ENCODE measurements at places on chromosomes 2 and 18.

DNA sequence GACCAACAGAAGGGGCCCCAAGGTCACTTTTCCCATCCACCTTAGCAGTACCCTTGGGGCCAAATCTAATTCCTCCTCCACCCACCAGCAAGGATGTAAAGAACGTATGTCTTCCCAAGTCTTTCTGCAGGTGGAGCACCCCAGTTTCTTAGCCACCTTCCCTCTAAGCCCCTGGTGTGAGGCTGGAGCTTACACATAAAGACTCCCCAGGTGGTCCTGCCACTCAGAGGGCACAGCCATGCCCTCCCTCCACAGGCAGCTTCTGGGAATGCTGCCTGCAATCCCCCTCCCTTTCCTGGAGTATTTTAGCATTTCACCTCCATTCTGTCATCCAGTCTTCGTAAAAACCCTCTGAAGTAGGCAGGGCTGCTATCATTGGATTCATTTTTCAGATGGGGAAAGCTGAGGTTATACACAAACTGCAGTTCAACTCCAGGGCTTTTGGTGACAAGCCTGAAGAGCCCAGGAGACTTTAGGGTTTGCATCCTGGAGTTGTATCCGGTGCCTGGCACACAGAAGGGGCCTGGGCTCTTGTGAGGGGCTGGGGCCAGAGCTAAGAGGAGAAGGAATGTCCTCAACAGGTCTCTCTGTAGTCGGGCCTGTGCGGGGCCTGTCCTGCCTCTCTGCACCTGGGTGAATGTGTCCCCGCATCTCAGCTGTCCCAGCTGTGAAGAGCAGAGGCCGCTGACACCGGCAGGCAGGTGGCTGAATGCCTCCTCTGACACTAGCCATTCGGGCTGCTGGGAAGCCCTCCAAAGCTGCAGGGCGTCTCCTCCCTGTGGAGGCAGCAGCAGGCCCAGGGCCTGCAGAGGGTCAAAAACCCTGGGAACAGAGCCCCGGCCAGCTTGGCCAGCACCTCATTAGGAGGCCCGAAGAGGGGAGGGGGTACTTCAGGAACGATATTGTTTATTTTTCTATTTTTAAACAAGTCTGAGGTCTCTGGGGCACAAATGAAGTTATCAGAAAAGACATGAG is 27.6 kb downstream of the CIB4 start:
- no peak for DNase-seq

GRCh38 chr2:179237209-179237946 is 27.3 kb downstream of the SESTD1 start:
- no peak for DNase-seq

- DNase-seq, result no peak
Observed at GRCh38 chr2:113225263-113226259, 51.8 kb downstream of the PSD4 start.

DNA sequence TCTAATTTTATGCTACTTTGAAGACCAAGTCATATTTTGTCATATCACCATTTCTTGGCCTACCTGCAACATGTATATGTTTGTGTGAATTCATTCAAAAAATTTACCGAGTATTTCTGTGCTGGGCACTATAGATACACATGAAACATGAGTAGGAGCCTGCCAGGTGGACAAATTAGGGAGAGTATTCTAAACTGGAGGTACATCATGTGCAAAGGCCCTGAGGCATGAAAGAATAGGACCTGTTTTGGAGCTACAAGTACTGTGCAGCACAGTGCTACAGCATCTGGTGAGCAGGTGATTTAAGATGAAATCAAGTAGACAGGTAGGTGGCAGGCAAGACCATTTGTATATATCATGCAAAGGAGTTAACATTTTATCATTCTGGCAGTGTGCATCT is 152.9 kb downstream of the MYO3B start:
- DNase-seq, result no peak

DNA sequence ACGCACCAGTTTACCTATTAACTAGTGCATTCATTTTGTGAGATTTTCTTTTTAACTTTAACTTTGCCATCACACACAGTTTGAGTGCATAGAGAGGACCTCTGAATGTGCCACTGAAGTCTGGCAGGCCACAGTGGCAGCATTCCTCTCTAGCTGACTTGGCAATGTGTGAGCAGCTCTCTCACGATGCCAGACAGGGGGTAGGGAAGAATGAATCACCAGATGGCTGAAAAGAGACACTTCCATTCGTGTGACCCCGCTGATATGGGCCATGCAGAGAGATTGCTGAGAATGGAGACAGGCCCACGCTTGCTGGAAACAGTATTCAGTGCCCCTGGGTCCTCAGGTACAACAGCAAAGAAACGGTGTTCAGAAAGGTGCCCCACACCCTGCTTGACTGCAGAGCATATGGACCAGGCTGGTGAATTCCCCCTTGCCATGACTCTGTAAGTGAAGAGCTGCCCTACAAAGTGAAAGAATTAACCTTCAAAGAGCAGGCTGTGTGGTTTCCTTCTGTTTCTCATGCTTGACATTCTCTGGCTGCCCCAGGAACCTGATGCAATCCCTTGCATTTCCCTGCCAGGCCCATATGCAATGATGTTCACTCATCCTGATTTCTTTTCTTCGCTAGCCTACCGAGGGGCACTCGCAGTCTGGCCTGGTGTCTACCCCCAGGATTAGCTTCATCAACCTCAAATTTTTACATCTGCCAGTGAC is 236.1 kb downstream of the CDH20 start:
- DNase-seq, result no peak

- no peak for DNase-seq
Observed at GRCh38 chr18:63928331-63928730, 20.6 kb downstream of the SERPINB10 start.

GRCh38 chr2:85577386-85578242 is at the start of gene VAMP8:
VAMP8 (plus strand) TSS chr2:85577586; CDS start chr2:85577647, 61 bp downstream.
- DNase-seq, result no peak

DNA sequence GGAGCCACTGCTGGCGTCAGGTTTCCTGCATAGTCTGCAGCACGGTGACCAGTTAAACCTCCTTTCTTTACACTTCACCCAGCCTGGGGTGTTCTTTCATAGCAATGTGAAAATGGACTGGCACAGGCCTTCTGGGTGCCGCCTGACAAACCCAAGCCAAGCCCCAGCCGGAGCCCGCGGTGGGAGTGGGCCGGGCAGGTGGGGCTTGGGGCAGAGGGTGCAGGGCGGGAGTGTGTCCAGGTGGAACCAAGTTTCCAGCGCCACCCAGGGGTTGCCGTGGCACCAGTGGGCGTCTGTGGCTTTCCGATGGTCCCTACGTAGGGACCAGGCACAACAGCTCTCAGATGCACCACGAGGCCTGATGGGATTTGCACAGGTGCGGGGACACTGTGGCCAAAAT is 75.8 kb downstream of the RTP5 start:
- DNase-seq, result no peak

DNA sequence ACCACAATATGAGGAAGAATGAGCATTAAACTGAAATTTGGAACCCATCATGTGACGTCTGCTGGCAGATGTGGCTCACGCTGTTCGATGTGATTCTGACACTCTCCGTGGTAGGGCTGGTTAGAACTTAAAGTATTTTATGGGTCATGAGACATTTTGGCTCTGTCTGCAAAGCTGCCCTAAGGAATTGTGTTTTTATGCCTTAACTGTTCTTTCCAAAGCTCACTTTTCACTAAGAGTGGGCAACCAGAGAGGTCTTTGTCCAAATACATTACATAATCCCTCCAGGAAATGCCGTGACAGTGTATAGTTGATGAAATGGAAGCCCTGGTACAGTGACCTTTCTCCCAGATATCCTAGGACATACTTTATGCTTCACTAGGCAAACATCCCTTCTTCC is 119.1 kb downstream of the AQP4 start:
- DNase-seq, result no peak

DNA sequence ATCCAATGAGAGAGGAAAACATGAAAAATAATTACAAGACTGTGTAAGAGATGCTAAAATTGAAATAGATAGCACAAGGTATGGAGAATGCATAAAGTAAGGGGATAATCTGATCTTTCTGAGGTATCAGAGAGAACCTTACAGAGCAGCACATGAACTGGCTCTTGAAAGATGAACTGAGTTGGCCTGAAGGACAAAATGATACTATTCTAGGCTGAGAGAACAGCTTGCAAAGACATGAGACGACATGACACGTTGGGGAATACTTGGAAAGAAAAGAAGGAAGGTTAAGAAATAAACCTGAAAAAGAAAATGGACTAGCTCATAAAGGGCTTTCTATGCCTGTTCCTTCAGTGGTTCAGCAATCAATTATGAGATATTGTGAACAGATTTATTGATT is 152.7 kb upstream of the MYO3B start:
- no peak for DNase-seq

DNA sequence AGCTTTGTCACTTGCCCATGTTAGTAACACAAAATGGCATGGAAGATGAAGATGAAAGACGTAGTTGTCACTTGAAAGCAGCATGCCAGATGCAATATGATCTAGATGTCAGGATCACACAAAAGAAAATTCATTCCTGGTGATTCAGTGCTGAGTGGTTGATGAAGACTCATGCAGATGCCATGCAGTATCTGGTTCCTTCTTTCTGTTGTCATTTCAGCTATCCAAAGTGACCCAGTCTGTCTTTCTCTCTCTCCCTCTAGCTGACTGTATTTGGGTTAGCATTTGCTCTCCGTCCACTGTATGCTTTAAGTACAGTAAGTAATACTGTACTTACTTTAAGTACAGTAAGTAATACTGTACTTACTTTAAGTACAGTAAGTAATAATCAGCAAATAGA is 50.4 kb downstream of the TTN start:
- no peak for DNase-seq

GRCh38 chr18:37567061-37567993 is 1.7 kb upstream of the CELF4 start:
- DNase-seq, result no peak

GRCh38 chr2:78992451-78992806 is 33.1 kb upstream of the REG3G start:
- DNase-seq, result no peak

DNA sequence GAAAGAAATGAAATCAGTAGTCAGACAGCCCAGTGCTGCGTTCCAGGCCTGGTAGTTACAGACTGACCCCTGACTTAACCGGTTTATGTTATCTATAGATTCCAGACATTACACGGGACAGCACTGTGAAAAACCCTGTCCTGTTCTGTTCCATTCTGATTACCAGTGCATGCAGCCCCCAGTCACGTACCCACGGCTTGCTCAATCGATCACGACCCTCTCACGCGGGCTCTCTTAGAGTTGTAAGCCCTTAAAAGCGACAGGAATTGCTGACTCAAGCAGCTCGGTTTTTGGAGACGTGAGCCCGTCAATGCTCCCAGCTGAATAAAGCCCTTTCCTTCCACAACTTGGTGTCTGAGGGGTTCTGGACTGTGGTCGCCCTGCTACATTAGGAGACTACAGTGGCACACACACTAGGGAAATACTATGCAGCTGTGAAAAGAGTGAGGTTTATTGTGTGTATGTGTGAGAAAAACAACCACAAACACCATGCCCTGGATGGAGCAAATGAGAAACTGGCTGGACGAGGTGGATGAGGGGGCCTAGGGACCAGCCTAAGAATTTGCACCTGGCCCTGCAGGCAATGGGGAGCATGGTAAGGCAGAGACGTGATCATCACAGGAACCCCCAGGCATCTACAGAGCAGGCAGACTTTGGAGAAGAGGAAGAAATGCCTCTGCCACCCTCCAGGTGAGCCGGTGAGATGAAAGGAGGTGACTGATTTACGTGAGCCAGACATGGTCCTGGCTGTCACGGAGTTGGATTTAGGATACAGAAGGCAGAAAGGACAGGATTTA is 49.1 kb upstream of the SEMA4C start:
- DNase-seq, result no peak

DNA sequence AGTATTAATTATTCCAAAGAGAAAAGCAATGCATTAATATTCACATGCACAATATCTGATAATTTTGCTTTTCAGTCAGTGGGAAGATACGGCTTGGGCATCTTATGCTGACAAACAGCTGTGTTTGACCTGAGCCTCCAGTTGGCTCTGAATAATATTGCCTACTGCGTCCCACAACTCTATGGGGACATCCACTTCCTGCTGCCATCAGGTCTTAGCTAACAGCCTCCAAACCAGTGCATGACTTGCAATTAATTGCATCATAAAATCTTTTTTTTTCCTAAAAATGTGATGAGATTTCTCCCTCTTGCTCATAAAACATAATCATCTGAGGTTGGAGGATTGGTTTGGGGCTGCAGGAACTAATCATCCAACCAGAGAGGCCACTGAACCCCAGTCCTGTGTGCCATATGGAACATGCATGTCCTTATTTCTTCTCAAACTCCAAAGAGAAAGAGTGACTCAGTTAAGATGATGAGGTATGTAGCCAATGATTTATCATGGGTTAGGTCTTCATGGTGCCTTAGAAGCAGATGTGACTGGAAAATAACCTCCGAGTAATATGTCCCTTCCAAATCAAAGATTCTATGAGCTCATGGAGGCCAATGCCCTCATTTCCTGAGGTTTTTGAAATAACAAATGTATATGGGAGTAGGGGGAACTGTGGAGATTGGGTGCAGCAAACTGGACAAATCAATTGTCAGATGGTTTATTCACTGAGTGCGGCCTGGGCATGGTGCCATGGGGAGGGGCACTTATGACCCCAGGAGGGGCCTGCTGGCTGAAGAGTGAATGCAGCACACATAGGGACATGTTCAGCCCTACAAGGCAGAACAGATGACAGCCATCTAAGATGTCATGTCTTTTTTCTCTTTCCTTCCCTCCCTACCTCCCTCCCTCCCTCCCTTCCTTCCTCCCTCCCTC is 39.4 kb downstream of the EDAR start:
- DNase-seq, result no peak

- DNase-seq, result no peak
Observed at GRCh38 chr18:64032312-64032711, 62.4 kb downstream of the SERPINB8 start.

DNA sequence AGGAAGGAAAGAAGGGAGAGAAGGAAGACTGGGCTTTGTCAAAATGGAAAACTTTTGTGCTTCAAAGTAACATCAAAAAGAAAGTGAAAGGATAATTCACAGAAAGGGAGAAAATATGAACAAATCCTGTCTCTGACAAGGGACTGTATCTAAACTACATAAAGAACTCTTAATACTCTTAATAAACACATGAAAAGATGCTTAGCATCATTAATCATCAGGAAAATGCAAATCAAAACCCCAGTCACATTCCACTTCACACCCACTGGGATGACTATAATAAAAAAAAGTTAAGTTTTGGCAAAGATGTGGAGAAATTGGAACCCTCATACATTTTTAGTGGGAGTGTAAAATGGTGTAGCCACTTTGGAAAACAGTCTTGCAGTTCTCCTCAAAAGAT is 11.8 kb upstream of the ZFP36L2 start:
- DNase-seq, result no peak
